Mucosa of gallbladder (tissue), 1 donor: ENCODE measurements at places on chromosomes 12 and 14. TPM values are rescaled to one million over a fixed set of nuclear protein-coding genes. Genes with fewer than 3 reads are reported as not detected.

GRCh38 chr12:46356655-46357437 lies 15.7 kb downstream of the SLC38A2 start:
- DNase-seq = no peak

DNA sequence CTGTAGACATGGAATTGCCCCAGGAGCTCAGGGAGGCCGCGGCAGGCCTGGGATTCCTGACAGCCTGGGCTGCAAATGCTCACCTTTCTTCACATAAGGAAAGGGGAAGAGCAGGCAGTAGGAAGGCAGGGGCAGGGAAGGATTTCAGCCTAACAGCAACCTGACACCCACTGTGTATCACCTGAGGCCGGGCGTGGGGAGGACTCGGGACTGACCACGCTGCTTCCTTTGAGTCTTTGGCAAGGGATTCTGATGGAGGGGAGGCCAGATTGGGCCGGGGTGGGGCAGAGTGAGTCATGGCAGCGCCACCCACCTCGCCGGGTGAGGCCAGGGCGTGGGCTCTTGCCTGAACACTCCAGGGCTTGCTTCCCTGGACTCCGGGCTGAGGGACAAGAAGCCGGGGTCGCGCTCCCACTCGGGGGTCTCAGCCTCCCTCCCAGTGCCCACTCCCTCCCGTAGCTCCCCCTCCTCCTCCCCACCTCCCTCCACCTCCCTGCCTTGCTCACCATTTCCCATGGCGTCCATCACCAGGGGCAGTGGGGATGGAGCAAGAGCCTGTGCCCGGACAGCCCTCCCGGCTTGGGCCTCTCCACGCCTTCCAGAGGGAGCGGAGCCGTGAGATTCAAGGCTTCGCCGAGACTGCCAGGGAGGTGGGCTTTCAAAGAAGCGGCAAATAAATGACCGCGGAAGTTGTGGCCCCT lies 247.9 kb upstream of the RTL1 start:
- DNase-seq = no peak

Gene SVOP
- total RNA-seq = 0.03 TPM

Gene RNASE7
- 22.1 TPM for total RNA-seq
